ENCODE measurements at places on chromosomes 16 and 17.

- no peak for DNase-seq
Measured at GRCh38 chr17:19341211-19341631, 21.3 kb downstream of the B9D1 start.

GRCh38 chr17:69470702-69471101 lies 56.2 kb downstream of the MAP2K6 start:
- no peak for DNase-seq

DNA sequence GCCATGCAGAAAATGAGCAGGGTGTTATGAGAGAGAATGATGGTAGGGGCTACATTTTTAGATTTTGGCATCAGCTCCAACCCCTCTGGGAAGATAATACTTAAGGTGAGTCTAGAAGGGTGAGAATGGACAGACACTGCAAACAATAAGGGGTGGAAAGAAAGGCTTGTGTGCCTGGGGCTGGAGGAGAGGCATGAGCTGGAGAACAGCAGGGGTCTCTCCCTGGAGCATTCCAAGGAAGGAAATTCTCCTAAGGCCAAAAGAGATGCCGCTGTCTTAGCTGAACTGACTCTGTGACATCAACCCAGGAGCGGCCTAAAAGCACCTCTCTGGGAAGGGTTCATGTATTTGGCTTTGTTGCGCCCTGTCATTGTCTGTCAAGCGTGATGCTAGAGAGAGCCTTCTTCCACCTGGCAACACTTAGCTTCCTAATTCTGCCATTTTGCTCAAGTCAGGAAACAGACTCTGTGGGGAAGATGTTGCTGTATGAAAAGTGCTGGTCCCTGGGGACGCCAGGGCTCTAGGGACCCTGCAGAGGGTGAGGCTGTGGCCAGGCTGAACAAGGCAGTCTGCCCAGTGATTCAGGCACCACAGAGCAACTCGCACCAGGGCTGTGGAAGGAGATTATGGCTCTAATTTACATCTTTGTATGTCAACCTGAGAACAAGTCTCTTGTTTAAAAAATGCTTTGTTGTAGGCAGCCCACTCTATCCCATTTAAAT lies 225.7 kb downstream of the CBLN1 start:
- DNase-seq = no peak

- DNase-seq = no peak
Measured at GRCh38 chr17:48121923-48122664, 14.5 kb downstream of the SNX11 start.

GRCh38 chr16:81198635-81199034 lies 39.9 kb upstream of the BCO1 start:
- no peak for DNase-seq

DNA sequence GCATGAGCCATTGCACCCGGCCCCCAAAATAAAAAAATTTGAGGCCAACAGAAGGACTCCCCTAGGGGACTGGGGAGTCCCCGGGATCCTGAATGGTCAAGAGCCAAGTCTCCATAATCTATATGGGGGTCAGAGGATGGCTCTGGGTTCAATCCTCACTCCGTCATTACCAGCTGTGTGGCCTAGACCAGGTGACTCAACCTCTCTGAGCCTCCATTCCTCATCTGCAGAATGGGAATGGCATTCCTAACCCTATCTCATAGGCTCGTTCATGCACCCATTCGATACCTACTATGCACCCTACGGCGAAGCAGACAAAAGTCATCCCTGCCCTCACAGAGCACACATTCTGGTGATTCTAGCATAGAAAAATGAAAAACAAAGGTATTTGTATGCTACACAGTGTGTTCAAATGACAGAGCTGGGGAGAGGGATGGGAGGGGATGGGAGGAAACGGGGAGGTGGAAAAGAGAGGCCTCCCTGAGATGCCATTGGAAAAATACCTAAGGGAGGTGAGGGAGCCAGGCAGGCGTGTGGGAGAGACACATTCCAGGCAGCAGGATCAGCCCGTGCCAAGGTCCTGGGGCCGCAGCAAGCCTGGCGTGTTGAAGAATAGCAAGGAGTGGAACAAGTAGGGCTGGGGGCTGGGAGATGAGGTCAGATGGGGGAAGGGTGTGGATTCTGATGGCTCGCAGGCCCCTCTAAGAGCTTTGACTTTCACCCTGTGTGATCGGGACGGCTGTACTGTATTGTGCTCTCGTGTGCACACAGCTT lies 71.2 kb downstream of the RMI2 start:
- no peak for DNase-seq

DNA sequence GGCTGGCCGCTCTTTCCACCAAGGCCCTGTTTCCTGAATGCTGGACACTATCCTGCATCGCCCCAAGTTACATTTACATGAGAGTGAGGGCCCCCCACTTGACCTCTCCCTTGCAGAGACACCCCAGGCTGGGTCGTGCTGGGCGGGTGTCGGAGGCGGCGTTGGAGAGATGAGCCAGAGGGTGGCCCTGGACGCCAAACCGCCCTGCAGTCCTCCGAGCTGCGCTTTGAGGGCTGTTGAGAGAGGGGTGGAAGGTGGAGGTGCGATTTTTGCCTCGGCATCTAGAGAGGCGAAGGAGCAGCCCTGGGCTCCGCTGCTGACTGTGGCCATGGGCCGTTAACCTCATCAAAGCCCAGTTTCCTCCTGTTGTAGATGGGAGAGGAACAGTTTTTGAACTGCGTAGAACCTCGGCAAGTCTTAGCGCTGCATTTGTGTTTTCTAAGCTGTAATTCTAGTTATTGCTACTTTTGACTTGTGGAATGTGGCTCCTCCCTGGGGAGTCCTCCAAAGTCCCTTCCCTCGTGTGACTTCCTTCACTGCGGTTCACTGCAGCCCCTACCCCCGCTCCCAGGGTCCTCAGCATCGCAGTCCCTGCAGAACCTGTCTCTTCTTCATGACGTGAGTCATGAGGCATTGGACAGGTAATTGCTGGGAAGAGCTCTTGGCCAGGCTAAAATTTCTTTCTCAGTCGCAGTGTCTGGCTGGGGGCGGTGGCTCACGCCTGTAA lies 986 bp upstream of the ELOB start:
- DNase-seq = peak; percentile 32

- no peak for DNase-seq
Measured at GRCh38 chr17:9905902-9906301, 831 bp upstream of the RCVRN start.

DNA sequence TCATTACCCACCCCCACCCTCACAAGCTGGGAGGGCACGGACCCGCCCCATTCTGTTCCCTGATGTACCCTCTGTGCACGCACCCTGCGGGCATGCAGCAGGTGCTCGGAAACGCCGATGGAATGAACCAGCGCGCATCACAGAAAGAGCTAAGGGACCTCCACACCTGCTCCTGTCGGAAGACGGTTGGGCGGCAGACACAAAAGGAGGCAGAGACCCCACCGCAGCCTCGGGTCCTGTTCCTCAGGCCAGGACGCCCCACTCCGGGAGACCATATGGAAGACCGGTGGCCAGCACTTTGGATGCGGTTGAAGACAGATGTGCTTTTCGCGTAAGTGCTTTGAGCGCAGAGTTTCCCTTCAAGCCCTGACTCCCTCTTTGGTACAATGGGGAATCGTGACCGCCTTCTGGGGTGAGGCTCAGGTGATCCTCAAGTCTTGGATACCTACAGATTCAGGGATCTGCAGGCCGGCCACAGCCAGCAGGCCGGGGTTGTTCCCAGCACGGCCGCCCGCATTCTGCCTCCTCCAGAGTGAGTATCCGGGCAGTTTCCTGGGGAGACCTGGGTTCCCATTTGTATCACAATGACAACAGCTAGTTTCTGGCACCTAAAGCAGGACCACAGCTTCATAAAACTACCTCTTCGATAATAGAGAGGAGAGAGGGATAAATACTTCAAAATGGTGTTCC lies 123.1 kb downstream of the FOXL1 start:
- no peak for DNase-seq

DNA sequence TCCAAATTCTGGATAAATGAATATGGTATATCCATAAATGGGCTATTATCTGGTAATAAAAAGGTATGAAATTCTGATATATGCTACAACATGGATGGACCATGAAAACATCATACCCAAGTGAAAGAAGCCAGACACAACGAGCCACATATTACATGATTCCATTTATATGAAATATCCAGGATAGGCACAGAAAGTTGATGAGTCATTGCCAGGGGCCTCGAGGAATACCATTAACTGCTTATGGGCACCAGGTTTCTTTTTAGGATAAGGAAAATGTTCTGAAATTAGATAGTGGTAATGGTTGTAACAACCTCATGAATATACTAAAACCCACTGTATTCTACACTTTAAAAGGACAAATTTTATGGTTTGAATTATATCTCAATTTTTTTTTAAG lies 123.2 kb downstream of the PITPNC1 start:
- no peak for DNase-seq

DNA sequence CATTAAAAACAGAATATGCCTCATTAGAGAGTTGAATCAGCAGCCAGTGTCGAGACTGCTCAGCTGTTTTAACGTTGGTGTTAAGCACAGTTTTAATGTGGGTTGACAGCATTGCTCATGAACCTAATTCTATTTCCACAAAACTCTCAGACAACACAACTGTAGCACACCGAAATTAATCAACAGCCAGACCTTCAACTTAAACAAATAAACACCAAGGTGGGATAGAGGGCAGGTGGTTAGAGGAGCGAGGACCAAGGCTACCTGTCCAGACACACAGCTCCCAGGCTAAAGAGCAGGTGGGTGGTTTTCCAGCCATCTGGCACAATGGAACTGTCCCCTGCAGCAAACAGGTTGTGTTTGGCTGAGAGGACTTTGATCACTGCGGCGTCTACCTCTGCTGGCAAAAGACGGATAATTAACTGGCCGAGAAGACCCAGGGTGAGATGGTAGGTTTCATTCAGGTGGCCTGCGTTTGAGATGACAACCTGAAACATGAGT lies 69.6 kb upstream of the ATP2A3 start:
- DNase-seq = no peak

DNA sequence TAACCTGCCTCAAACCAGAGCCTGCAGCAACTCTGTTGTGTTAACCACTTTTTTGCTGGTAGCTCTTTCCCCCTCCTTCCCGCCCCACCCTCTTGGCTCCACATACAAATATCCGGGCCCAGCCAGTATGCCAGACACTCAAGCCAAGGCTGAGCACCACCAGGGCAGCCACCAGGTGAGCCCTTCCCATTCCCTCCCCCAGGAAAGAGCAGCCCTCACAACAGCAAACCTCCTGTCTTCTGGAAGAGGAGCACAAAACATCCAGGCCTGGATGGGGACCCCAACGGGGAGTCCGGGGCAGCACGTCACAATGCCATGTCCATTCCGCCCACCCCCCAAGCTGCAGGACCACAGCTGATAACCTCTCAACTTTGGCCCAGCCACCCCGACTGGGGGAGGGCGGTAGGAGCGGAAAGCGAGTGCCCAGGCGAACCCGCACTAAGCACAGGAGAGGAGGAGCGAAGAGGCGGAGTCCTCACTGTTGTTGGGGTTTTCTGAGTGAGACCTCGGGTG lies 757 bp downstream of the ORMDL3 start:
- DNase-seq = peak; percentile 35

GRCh38 chr17:82678265-82678891 lies 20.1 kb downstream of the RAB40B start:
- DNase-seq = no peak

DNA sequence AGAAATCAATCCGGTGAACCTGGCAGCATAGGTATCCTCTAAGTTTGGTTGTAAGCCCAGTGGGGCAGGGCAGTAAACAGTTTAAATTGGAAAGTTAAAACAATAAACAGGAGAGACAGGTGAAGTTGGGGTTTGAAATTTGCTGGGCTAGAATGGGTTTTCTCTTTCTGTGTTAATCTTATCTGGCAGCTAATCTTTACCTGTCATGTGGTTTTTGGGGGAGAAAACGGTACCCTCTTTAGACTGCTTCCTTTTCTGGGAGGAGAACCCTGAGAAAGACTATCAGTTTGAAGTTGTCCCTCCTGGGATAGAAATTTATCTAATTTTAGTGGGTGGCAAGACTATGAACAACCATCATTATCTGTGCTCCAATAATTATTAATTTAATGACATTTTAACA lies 24.0 kb downstream of the CDH13 start:
- DNase-seq = no peak

DNA sequence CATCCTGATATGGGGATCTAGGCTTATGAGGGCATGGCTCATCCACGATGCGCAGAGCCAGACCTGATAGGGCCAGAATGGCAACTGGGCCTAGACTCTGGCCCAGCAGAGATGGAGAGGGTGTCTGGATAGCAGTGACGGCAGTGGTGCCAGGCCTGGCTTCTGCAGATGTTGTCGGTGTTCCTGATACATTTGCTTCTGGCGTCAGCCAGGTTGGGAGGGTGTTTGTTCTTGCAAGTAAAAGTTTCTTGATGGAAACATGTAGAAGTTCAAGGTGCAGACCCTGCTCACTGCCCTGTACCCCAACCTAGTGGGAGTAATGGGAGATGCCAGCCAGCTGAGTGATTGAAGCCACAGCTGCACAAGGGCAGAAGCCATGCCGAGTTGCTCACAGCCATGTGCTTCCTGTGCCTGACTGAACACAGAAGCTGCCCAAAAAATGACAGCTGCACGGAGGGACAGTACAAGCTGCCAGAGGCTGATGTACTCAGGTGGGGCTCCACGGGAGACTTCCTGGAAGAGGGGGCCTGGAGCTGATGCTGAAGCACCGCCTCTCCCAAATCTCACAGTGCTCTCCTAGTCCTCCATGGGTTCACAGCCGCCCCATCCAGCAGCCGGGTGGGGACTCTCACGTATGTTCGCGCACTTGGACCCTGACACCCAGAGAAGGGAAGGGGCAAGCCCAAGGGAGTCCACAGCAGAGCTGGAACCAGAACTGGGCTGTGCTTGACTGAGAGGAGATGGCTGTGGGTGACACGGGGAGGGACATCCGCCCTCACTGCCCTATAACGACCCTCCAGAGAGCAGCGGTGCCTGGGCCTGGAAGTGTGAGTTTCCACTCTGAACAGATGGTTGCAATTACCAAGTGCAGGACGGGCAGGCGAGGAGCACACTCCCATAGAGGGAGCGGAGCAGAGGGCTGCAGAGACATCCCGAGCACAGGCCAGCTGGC lies 78.7 kb downstream of the N4BP1 start:
- DNase-seq = no peak

GRCh38 chr17:56142781-56143180 lies 10.5 kb upstream of the ANKFN1 start:
- DNase-seq = no peak

GRCh38 chr16:7482032-7482431 lies 149.4 kb downstream of the RBFOX1 start:
- no peak for DNase-seq

DNA sequence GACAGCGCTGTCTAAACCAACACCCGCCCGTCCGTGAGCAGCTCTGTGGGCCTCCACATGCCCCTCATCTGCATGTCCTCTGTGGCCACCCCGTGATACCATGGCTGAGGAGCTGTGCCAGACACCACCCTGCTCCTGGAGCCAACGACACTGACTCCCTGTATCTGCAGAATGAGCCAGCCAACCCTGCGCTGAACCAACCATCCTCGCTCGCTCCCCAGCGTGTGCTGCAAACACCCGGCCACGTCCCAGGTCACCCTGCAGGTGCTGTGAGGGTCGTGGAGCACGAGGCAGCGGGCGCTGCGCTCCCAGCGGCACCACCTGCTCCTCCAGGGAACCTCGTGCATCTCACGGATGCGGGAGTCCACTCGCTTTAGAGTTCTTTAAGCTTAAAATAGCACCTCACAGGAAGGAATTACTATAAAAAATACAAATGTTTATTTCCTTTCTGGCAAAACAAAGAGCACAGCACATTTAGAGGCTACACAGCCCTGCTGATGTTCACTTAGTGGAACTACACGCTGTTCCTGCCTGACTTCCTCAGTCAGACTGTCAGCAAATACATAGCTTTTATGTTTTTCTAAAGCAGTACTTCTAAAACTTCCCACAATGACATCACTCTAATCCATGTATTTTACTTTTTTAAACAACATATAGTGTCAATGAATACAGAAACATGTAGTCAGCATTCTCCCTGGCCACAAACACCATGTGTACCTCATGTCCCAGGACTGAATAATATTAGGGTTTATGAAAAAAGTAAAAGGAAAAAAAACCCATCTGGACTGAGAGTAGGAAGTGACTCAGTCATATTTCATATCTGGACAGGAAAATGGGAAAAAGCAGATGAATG lies 43.5 kb downstream of the MAP1LC3B start:
- no peak for DNase-seq

Data from activated CD4-positive, alpha-beta T cell treated with anti-CD3 and anti-CD28 coated beads for 4 hours (primary cell).